Testis (tissue), 5 donors: ENCODE measurements at places on chromosomes 7 and 10.

GRCh38 chr7:76377186-76377918, 18.6 kb upstream of the YWHAG start:
- DNase-seq = peak; percentile 73

DNA sequence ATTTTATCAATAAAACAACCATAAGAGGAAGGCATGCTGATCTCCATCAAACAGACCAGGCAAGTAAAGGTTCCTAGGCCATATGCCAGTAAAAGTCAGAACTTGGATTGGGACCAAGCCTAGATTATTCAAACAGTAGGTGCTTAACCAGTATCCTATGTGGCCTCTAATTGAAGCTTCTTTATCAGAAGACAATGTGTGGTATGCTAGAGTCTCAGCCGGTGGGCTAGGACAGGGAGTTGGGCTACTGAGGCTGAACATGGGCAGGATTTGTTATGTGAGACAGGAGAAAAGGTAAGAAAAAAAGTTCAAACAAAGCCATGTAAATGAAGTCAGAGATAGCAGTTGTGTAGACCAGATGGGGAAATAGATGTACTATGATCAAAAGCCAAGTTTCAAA, 413.7 kb upstream of the GHITM start:
- DNase-seq = no peak

DNA sequence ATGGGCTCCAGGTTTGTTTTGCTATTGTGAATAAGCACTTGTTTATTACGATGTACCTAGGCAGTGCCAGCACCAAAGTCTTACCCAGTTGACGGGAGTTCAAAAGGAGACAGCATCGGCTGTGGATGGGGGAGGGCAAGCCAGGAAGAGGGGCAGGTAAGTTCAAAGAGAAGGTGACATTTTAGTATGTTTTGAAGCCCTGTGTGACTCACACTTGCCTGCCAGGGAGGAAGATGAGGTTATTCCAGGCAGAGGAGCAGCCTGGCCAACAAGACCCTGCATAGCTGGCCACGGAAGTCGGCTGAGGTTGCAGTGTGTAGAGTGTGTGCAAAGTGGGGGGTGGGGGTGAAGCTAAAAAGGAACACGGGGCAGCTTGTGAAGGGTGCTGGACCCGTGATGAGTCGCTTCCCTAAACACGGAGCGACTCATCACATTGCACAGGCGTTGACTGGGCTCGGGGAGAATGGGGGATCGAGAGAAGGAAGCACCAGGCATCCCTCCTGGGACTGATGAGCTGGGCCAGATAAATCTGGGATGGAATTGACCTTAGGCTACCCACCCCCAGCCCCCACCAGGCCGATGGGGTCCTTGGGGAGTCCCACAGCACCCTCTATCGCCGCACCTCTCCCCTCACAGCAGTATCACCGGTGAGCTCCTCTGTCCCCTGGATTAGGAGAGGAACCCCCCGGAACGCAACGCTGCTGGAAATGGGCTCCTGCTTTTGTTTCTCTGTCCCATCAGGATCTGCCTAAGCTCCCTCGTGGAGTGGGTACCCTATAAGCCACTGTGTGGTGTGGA, 97.9 kb upstream of the IKZF1 start:
- DNase-seq = no peak

GRCh38 chr7:25240340-25240739, 12.1 kb upstream of the NPVF start:
- no peak for DNase-seq

DNA sequence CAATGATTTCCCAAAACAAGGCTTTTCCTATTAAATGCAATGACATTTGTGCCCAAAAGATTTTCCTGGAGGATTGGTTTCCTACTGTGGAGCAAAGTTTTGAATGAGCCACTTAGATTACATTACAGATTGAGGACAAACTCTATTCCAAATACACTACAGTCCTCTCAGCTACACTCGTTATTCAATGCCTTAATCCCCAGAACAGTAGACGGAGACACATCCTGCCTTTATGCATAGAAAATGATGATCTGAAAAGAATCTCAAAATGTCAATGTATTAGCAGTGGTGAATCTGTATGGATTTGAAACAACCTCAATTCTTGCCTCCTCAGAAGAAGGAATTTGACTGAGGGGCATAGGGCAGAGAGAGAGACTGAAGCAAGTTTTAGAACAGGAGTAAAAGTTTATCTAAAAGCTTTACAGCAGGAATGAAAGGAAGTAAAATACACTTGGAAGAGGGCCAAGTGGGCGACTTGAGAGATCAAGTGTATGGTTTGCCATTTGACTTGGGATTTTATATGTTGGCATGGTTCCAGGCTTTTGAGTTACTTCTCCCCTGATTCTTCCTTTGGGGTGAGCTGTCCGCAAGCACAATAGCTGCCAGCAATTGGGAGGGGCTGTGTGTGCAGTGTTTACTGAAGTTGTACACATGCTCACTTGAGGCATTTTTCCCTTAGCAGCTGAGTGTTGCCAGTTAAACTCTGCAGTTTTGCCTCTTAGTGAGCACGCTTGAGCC, 891.9 kb upstream of the MBL2 start:
- DNase-seq = no peak

DNA sequence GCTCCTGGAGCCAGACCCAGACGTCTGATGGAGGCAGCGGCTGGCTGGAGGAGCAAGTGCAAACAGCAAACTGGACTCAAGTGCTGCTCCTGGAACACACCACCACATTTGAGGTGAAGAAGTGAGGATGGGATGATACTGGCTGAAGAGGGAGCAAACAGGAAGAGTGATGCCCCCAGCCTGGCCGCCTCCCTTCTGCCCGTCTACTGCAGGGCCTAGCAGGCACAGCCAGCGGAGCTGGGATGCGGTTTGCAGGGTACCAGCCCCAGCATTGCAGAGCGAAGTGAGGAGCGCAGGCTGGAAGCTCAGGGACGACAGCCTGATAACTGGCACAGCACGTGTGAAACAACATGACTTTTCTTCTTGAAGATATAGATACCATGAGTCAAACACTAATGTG, 111.8 kb upstream of the ZNF32 start:
- no peak for DNase-seq

DNA sequence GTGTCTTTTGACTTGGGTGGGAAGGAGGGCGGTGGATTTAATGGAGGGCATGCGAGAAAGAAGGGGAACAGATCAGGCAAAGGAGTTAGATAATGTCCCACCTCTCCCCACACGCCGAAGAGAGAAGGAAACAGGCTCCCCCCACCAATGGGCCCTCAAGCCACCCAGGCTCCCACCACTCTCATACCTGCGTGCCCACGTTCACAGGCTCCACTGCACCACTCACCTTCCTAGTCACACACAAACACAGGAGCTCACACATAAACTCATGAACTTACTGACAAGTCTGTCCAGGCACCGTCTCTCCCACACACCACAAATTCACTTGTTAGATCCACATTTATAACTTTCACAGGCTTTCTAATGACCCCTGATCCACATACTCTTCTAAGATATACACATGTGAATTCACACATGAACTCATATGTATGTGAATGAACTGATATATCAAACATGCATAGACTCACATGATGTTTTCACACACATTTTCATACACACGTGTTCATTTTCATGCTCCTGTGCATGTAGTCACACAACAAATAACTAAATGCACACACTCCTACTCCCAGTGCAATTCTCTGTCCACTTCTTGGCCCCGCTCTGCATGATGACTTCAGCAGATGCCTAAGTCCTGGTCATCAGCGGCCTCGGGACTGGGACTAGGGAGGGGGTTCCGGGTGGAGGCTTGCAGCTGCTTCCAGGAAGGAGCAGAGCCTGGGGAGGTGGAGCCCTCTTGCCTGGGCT, 1.5 kb downstream of the LZTS2 start:
- DNase-seq = peak; percentile 92

GRCh38 chr7:467393-467828, 52.2 kb downstream of the PDGFA start:
- DNase-seq = no peak

DNA sequence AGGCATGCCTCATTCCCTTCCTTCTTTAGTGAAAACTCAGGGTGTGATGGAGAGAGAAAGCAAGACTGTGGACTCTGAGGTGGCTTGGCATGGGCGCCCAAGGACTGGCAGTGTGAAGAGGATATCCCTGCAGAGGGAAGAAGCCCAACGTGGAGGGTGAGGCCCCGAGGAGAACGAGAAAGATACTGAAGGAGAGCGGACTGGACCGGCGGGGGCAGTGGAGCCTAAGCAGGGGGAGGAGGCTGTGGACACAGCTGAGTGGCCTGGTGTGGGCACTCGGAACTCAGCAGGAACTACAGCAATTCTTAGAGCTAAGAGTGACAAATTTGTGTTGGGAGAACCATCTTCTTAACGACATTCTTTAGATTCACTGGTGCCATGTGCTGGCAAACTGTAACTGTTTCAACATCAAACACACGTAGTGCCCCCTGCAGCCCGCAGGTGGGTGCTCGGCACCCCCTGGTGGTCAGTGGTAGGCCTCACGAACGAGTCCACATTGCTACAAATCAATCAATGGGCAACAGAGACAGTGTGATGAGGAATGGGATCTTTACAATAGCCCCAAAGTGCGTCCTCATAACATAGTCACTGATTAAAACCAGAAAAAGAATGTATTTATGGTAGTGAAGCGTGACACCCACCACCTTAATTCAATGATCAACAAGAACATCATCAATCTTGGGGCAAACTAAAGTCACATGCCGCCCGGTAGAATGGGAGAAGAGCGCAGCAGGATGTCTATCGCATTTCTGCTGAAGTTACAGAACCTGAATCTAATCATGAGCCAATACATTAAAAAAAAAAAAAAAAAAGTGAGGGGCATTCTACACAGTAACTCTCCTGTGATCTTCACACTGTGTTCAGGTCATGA, 2.0 kb upstream of the SFTPA1 start:
- DNase-seq = peak; percentile 30

DNA sequence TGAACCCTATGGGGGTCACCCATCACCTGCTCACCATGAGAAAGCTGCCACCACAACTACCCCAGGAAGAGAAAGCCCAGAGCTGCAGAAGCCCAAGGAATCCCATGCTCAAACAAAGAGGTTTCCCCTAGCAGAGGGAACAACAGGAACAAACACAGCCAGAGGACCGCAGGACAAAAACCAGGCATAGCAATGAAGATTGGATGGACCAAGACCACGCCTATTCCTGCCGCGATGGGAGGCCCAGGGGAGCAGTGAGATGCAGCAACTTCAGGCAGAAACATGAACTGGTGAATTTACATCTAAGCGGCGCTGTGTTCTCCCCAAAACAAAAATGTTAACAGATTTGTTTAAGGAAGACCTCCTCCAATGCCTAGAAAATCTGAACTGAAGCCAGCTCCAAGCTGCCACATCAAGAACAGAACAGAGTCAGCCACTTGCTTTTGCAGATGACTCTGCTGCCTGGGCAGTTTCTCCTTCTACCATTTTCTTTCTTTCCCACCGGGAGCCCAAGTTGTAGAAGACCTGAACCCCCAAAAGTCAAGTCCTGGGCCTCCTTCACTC, 134.2 kb upstream of the NEBL start:
- no peak for DNase-seq
